Activated T-cell treated with anti-CD3 and anti-CD28 coated beads for 4 hours (primary cell): ENCODE measurements at places on chromosomes 2 and 18.

- no peak for DNase-seq
Observed at GRCh38 chr2:234243871-234244565, 193.5 kb downstream of the SPP2 start.

DNA sequence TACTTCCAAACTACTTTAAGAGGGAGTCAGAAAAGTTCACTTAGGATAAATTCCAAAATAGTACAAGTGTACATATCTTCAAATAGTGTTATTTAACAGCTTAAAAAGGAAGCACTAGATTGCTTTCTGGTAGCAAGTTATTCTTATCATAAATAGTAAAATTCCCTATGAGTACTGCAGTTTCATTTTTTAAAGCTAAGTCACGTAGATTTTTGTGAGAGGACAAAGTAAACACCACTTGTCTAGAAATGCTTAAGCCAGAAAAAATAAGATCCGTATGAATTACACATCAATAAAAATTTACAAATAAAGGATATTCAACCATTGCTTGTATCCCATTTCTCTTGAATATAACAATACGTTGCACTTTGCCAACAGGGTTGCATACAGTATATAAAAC, 19.2 kb downstream of the HNRNPLL start:
- no peak for DNase-seq

GRCh38 chr2:110864176-110864575, 131.8 kb downstream of the ACOXL start:
- DNase-seq: no peak

DNA sequence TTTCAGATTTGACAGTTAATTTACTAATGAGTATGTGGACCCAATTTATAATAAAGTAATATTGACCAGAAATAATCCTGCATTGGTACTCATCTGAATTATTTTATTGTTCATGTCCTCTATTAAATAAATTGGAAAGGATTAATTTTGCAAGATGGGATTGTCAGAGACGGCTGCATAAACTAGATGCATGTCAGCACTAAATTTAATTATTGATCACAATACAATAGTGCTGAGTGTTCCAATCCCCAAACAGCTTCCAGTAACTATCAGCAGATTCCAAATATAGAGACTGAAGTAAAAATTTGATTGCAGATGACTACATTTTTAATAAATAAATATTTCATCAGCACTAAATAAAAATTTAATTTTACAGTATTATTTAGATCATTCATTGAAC, 387.2 kb downstream of the GRB14 start:
- no peak for DNase-seq

DNA sequence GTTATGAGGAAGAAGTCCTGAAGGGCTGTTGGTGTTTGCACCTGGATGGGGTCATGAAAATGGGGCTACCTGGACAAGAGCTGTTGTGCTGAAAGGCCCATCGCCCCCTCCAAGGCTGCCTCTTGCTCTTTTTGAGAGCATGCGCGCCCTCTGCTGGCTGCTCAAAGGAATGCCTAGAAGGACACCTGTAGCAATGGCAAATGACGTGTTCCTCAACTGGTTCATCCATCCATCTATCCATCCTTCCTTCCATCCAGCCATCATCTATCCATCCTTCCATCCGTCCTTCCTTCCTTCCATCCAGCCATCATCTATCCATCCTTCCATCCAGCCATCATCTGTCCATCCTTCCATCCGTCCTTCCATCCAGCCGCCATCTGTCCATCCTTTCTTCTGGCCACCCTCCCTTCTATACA, 17.2 kb upstream of the RPL31 start:
- DNase-seq: peak; percentile 61

- no peak for DNase-seq
Observed at GRCh38 chr2:191049728-191050639, 36.0 kb upstream of the STAT1 start.

DNA sequence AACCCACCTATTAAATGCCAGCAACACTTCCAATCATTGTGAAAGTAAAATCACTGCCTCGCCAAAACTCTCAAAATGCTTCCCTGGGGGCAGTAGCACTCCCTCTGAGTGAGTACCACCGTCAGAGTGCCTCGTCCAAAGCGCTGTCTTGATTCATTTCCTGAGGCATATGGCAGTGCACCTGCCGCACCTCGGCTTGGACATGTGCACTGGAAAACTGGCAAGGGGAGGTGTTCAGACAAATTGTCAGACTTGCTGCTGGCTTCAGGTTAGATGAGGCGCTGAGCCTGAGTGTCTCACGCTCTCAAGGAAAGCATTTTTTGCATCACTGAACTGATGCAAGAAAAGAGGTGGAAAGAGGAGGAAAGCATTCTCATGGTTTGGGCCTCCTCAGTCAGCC, 132.8 kb downstream of the ATL2 start:
- no peak for DNase-seq

DNA sequence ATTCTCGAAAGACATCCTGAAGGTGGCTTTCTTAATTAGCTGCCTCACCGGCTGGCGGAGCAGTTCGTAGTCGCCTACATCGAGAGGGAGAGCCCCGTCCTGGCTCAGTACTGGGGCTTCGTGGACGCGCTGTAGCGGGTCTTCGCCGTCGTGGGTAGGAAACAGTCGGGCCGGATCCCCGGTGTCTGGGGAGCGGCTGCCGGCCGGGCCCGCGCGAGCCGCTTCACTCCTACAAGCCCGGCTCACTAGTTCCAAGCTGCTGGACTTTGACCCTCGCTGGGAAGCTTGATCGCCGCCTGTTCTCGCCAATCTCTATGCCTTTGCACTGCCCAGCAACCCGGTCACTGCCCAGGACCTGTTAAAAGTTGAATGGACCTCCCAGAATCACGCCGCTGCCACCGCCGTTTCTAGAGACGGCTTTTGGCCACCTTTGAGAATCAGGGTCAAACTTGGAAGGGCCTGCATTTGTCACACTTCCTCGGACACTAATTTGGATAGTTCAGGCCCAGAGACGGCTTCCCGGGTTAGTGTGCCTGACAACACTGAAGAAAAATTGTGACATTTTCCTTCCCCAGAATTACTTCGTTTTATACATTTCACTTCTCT, 41.4 kb upstream of the AKAIN1 start:
- peak; percentile 21 for DNase-seq

DNA sequence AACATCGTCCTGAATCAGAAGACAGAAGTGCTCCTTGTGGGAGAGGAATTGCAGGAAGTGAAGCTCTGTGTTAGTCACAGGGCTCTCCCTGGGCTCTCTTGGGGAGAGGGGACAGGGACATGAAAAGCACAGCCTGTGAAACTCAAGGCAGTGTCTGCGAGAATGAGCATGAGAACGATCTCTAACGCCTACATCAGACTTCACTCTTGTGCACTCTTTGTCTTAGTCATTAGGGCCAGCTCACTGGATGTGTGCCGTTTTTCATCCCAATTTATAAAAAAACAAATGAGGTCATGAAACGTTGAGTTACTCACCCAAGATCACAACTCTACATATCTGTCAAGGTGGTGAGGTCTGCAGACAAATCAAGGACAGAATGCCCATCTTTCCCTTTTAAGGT, 27.0 kb upstream of the TWIST2 start:
- DNase-seq: no peak

DNA sequence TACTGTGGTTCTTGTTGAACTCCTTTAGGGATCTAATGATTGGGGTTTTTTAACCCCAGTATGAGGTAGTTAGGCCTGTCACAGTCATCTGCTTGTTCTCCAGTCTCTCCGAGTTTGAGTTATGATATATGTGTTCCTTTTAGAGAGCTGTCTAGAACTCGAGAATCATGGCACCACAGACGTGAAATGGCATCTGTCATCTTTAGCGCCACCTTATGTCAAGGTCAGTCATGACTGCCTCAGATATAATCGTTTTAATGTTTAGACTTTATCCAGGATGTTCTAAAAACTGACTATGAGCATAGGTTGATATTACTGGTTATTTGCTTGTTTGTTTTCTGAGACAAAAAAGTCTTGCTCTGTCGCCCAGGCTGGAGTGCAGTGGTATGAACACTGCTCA, 112.2 kb downstream of the CEP192 start:
- no peak for DNase-seq

- no peak for DNase-seq
Observed at GRCh38 chr18:54250846-54251261, 18.5 kb upstream of the POLI start.

GRCh38 chr2:98385050-98385699, 38.9 kb downstream of the CNGA3 start:
- peak; percentile 42 for DNase-seq
